ENCODE measurements at places on chromosomes 4 and X.

DNA sequence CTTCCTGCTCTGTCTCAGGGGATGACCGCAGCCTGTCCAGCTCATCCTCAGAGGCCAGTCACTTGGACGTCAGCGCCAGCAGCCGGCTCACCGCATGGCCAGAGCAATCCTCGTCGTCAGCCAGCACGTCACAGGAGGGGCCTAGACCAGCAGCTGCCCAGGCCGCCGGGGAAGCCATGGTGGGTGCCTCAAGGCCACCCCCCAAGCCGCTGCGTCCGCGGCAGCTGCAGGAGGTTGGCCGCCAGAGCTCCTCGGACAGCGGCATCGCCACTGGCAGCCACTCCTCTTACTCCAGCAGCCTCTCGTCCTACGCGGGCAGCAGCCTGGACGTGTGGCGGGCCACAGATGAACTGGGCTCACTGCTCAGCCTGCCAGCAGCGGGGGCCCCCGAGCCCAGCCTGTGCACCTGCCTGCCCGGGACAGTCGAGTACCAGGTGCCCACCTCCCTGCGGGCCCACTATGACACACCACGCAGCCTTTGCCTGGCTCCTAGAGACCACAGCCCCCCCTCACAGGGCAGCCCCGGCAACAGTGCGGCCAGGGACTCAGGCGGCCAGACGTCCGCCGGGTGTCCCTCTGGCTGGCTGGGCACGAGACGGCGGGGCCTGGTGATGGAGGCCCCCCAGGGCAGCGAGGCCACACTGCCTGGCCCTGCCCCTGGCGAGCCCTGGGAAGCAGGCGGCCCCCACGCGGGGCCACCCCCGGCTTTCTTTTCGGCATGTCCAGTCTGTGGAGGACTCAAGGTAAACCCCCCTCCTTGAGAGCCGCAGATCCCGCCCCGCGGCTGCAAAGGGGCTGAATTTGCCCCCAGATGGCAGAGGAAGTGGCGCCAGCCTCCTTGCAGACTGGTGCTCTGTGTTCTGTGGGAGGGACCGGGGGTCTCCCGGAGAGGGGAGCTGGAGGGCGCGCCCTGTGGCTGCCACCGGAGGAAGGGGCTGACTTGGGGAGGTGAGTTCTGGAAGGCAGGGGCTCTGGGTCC lies 29.9 kb downstream of the DOK7 start:
- no peak for DNase-seq

- no peak for DNase-seq
Observed at GRCh38 chr4:89889289-89889688, 5.4 kb upstream of the MMRN1 start.

DNA sequence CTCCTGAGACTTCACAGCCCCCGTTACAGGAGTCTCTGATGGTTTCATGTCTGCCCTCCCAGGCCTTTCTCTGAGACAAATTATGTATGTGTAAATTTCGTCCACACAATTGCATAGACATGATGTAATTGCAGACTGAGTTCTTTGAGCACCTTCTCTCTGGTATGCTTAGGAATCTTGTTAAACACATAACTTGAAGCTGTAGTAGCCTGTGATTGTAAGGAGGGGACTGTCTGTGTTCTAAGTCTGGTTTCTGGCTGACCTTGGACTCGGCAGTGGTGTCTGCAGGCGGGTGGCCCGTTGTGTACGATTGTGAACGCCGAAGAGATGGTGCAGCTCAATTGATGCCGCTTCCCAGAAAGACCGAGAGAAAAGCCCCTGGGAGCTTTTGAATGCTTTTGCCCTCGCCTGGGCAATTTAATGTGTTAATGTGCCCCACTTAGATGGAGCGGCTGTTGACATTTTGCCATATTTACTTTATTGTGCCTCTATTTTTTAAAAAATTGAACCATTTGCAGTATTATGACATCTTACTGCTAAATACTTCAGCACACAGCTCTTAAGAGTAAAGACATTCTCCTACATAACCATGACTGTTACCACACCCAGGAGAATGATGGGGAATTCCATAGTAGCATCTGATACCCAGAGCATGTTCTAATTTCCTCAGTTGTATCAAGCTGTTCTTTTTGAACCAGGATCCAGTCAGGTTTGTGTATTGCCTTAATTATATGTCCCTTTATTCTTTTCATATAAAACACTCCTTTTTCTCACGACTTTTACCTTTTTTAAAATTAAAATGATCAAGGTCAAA lies 58.4 kb upstream of the TADA2B start:
- DNase-seq: no peak

GRCh38 chr4:107034996-107035818 lies 906 bp downstream of the DKK2 start:
- DNase-seq: no peak
